ENCODE measurements at places on chromosomes 5 and 9. TPM values are rescaled to one million over a fixed set of nuclear protein-coding genes. Genes with fewer than 3 reads are reported as not detected.

DNA sequence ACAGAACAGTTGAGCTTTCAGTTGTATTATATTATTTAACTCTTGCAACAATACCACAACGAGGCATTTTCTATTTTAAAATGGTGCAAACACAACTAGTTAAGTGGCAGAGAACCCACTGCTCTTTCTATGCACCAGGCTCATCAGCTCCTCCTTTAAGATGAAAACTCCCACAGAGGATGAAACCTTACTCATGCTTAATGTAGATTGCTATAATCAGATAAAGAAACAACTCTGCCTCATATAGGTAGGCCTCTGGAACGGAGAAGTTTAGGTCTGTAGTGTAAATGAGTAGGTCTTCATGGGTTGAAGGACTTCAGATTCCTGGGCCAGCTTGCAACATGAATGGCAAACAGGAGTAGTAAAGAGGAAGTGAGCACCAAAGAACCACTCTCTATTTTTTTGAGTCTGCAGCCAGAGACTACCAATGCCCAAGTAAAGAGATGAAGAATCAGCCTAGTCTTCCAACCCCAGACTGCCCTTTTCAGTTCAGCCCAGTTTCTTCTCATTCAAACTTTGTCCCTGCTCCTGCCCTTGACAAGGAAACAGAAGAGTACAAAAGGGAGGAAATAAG, 33.9 kb downstream of the HACD4 start:
- DNase-seq: no peak

DNA sequence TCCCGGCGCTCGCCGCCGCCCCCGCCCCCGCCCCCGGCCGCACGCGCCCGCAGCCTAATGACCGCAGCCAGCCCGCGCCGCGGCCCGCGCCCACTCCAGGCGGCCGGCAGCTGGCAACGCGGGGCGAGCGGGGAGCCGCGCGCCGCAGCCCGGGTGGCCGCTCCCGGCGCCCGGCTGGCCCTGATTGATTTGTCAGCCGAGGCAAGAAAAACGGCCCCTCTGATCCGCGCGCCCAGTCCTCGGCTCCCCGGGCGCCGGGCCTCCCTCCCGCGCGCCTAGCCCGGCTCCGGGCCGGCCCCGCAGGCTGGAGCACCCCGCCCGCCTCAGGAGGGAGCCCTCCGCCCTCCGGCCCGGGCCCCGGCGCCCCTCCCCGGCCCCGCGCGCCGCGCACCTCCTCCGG, 11.9 kb upstream of the LHX2 start:
- DNase-seq: peak; percentile 54

GRCh38 chr9:27671636-27672035, 98.4 kb upstream of the C9orf72 start:
- no peak for DNase-seq

The CAVIN4 gene
- total RNA-seq: 8.8 TPM

DNA sequence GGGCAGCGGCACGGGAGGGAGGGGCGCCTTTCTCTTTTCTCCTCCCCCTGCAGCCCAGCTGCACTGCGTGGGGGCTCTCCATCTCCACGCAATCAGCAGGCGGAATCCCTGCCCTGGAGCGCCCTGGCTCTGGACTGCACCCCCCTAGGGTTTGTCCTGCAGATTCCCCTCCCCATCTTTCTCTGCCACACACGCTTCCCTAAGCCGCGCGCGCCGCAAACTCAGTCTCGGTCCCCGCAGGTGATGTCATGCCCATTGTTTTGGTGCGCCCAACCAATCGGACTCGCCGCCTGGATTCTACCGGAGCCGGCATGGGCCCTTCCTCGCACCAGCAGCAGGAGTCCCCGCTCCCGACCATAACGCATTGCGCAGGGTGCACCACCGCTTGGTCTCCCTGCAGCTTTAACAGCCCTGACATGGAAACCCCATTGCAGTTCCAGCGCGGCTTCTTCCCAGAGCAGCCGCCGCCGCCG, at the start of gene KCNN2:
KCNN2 (plus strand) TSS at position 347 of the 473 bp plus-strand sequence; CDS start at position 417, 70 bp downstream.
- DNase-seq: peak; percentile 93

The ORM2 gene
- not detected for total RNA-seq
